ENCODE measurements at places on chromosomes 16 and 17.

GRCh38 chr17:2786176-2786881 lies 9.9 kb upstream of the RAP1GAP2 start:
- DNase-seq: peak; percentile 93

- DNase-seq: no peak
Observed at GRCh38 chr17:49616601-49617131, 41.0 kb downstream of the NXPH3 start.

DNA sequence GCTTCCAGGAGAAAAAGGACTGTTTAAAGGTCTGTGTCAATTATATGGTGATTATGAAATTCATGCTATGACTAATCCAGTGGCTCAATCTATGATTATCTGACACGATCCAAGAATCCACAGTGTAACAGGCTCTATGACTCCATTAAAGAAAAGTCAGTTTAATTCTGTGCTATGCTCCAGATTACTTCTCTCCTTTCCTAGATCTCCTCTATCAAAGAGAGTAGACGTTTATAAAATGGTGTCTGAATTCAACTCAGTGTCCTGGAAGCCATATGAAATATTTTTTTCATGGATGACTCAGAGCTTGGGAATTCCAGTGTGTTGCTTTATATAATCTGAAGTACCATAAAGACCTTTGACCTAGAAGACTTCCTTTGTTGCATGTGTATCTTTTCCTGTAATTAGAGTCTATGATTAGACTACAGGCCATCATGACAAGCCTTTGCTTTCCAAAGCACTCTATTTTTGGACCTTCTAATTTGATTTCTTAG lies 27.0 kb upstream of the NF1 start:
- DNase-seq: no peak

GRCh38 chr16:84150926-84151325 lies 5.8 kb downstream of the DNAAF1 start:
- DNase-seq: no peak

DNA sequence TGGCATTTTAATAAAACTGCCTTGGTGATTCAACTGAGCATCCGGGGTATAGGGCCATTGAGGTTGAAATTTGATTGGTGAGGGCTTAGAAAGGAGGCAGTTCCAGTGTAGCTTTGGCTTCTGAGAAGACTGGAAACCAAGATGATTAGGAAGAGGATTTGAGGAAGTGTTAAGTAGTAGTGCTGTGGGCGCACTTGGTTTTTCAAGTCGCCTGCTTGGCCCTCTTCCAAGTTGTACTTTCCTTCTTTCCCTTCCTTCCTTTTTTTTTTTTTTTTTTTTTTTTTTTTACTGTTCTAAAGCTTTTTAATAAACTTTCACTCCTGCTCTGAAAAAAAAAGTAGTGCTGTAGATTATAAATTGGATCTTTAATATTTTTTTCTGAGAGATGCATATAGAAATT lies 320.5 kb downstream of the UTP18 start:
- no peak for DNase-seq

DNA sequence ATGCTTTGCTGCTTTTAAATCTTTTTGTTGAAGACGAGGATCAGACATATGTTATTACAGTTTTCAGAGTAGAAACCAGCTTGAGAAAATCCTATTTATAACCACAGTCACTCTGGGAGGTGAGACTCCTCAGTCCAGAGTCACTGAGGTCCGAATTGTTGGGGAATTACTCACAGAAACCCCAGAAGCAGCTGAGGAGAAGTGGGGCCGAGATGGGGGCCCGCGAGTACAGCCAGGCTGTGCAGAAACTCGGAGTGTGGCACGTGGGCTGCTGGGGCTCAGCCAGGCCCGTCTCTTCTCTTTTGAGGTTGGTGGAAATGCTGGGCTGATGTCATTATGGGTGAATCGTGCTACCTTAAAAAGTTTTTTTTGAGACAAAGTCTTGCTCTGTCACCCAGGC lies 14.4 kb upstream of the GNG13 start:
- no peak for DNase-seq

DNA sequence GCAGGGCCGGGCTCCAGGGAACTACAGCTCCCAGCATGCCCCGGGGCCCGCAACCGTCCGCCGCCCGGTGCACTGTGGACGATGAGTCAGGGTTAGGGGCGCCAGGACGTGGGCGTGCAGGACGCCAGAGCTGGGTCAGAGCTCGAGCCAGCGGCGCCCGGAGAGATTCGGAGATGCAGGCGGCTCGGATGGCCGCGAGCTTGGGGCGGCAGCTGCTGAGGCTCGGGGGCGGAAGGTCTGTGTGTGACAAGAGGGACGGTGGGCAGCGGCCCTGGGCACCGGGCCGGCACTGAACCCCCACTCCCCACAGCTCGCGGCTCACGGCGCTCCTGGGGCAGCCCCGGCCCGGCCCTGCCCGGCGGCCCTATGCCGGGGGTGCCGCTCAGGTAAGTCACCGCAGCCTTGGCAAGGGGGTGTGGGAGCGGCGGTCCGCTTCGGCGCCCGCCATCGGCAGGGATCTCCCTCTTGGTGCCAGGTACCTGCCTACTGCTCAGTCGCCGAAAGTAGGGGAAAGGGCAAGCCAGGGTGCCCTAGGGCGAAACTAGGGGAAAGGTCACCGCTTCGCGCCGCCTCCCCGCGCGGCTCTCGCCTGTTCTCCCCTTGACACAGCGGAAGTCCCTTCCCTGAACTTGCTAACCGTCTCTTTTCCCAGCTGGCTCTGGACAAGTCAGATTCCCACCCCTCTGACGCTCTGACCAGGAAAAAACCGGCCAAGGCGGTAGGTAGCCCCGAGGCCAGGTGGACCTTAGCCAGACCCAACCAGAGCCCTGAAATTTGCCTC lies at the start of the genes ACADVL and DLG4:
TSS of gene ACADVL (plus strand) at position 127 of the 781 bp plus-strand sequence. CDS start at position 174, 47 bp downstream.
TSS of gene DLG4 (minus strand) at position 25 of the 781 bp plus-strand sequence.
- DNase-seq: peak; percentile 75

- DNase-seq: no peak
Observed at GRCh38 chr17:46839211-46839610, 12.2 kb upstream of the WNT9B start.

- DNase-seq: no peak
Observed at GRCh38 chr16:48961546-48961945, 320.1 kb downstream of the CBLN1 start.

GRCh38 chr16:51144203-51144602 lies 6.9 kb downstream of the SALL1 start:
- DNase-seq: no peak

DNA sequence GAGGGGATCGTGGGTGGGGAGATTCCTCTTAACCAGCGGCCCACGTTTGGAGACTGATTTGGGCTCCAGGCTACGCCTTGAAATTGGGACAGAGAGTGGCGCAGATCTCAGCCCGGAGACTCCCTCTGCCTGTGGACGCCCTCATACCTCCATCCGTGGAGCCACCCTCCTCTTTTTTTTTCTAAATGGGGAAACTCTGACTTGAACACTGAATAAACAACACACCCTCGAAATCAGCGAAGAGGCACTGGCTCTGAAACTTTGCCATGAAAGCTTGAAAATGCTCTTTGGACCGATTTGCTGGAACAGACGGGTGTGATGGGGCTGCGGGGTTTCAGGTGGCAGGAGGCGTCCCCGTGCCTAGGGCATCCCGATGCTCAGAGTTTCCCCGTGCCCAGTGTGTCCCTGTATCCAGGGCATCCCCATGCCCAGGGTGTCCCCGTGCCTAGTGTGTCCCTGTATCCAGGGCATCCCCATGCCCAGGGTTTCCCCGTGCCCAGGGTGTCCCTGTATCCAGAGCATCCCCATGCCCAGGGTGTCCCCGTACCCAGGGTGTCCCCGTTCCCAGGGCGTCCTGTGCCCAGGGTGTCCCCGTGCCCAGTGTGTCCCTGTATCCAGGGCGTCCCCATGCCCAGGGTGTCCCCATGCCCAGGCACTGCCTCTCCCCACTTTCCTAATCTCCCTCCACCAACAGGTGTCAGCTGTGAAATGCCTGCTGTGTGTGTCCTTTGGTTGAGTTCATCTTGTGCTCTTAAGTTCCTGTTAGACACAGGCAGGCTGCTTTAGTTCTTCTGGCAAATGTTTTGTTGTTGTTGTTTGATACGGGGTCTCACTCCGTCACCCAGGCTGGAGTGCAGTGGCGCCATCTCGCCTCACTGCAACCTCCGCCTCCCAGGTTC lies 187.0 kb downstream of the SEC14L1 start:
- DNase-seq: no peak

DNA sequence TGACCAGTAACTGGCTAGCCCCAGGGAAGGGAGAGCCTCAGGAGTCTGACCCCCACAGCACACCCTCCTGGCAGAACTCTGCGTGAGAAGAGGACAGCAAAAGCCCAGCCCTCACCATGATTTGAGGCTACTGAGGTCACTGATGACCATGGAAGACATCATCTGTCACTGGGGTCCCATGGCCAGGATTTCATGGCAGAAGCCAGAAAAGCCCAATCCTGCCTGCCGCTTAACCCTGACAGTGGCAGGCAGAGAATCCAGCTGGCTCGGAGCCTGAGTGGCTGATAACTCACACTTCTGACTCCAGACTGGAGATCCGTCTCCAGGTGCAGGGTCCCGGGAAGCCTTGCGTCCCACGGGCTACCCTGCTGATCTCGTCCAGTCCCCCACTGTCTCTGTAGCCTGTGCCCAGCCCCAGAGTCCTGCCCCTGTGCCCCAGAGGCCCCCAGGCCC lies 17.5 kb downstream of the GRIN2C start:
- no peak for DNase-seq

DNA sequence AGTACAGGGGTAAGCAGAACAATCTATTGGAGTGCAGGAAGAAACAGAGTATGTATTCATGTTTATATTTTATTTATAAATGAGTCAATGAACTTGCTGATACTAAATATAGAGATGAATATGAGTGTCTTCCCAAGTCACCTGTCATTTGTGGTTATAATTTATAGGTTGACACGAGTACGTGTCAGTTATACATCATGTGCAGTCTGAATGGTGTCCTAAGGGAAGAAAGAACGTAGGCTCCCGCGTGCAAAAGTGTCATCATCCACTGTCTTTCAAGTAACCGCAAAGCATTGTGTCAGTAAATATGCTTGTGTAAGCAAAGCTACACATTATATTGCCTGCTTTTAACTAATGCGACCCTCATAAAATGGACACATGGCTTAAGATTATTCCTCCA lies 786.1 kb downstream of the KCNJ2 start:
- no peak for DNase-seq

DNA sequence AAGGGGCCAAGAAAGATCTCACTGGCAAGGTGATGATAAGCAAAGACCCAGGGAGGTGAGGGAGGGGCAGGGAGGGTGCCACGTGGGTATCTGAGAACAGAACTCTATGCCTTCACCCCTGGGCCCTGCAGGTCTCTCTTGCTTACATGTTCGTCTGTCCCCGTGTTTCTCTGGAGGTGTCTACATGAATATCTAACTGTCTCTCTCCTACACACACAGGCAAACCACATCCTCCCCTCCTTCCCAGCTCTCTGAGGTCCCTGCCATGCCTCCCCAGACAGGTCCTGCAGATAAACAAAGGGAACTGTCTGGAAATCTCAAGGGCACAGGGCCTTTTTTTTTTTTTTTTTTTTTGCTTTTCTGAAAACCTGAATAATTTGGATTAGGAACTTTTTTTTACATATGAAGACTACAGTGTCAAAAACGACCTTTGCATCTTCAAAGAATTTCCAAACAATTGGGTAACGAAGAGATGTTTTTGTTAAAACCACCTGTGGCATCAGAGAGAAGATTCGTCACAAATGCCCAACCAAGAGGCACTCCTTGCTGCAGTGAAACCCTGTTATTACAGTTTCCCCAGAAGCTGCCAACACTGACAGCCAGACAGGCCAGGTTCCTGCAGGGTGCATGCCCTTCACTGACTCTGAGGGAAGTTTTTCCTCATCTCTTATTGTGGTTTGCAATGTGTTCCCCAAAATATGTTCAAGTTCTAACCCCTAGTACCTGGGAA lies 17.8 kb downstream of the PLLP start:
- no peak for DNase-seq

- DNase-seq: no peak
Observed at GRCh38 chr17:7684851-7685532, 2.3 kb downstream of the TP53 start.

DNA sequence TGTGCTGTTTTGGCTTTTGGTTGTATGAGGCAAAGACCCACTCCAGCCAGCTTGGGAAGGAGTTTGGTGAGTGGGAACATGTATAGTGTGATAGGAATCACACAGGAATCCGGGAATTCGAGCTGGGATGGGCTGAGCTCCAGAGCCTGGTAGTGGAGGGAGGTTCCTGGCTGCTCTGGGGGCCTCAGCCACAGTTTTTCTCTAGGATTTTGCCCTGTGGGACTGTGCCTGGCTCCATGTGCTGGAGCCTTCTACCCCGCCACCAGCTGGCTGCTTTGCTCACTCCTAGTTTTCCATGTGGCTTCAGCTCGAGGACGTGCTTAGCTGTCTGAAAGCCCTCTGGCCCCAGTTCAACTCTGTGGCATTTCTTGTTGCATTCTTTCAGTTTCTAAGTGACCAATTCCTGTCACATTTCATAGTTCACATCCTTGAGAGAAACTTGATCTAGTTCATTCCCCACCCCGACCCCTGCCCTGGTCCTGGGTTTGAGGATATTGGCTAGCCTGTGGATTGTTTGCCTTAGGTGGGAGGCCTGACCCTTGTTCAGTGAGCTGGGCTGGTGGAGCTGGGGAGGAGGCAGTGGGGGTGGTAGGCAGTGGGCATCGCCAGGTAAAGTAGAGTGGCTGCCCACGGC lies 5.0 kb downstream of the SEC14L1 start:
- no peak for DNase-seq

GRCh38 chr16:820748-821147 lies 20.2 kb upstream of the GNG13 start:
- no peak for DNase-seq

- no peak for DNase-seq
Observed at GRCh38 chr17:29124135-29124924, 55.9 kb downstream of the MYO18A start.

GRCh38 chr17:41642252-41643156 lies 18.1 kb upstream of the KRT17 start:
- no peak for DNase-seq
